Activated T-helper 1 cell treated with Interleukin-2 at 50 U/mL for 16 hours (primary cell): ENCODE measurements at places on chromosomes 3 and 15.

GRCh38 chr3:135047061-135047460 lies 252.0 kb downstream of the EPHB1 start:
- DNase-seq = no peak

DNA sequence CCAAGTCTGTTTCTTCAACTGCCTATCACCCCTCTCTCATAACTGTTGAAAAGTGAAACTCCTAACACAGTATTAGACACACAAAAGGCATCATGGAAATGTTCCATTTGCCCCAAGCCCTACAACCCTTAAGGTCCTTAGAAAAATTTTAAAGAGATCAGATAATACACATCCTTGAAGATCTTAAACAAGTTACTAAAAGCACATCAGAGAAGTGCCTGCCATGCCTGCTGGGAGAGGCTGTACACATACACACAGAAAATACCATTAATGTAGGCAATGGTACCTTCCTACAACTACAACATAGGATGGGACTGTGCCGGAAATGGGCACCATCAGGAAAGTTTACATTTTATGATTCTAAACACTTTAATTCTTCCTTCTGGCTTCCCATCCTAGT lies 3.3 kb downstream of the ADAM10 start:
- DNase-seq = no peak

DNA sequence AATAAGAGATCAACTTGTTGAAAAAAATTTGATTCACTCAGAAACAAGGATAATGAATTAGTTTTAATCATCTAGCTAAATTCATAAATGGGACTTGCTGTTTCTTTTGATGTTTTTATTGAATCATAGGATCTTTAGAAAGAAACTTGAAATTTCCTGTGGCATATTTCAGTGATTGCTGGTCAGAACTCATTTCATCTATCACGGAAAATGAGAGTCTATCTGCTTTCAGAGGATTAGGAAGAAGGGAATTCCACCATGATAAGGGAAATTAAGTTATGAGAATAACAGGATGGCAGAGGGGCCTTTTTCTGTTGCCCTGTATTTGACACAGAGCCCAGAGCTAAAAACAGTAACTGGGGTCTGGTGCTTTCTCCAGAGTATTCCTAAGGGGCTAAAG lies 44.9 kb upstream of the CCNL1 start:
- DNase-seq = no peak

GRCh38 chr3:136932523-136932922 lies 25.3 kb upstream of the IL20RB start:
- DNase-seq = no peak

DNA sequence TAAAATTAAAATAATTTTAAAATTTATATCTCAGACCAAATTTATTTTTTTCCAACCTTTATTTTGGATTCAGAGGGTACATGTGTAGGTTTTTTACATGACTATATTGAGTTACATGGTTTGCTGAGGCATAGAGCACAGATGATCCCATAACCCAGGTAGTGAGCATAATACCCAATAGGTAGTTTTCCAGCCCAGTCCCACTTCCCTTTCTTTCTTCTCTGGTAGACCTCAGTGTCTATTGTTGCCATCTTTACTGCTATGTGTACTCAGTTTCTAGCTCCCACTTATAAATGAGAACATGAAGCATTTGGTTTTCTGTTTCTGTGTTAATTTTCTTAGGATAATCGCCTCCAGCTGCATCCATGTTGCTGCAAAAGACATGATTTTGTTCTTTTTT lies 338.1 kb downstream of the EFHB start:
- DNase-seq = no peak

DNA sequence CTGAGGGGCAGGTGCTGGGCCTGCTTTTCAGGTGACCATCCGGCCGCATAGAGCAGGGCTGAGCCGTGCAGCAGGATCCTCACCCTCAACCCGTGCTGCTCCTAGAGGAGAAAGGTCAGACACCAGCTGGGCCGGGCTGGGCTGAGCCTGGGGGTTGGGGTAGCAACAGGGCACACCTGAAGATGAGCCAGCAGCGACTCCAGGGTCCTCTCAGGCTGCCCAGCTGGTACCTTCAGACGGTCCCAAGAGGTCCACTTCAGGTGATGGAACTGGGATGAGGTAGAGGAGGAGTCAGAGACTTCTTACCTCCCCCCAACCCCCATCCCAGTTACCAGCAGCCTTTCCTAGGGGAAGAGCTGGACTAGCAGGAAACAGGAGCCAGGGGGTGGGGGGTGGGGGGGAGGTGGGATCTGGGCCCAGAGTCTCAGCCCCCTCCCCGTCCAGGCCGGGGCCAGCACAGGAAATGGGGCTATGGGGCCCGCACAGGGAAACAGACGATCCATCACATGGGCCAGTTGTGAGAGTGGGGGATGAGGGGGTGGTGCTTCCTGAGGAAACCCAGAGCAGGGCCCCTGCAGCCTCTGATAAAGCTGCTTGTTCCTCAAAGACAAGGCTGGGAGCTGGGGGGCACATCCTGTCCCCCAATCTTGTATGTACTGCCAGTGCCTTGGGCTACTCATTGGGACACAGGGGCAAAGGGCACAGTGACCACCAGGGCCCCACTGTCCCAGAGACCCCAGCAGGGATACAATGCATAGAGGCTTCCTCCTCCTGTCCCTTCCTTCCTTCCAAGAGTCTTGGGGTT lies 3.0 kb downstream of the INKA1 start:
- DNase-seq = no peak

DNA sequence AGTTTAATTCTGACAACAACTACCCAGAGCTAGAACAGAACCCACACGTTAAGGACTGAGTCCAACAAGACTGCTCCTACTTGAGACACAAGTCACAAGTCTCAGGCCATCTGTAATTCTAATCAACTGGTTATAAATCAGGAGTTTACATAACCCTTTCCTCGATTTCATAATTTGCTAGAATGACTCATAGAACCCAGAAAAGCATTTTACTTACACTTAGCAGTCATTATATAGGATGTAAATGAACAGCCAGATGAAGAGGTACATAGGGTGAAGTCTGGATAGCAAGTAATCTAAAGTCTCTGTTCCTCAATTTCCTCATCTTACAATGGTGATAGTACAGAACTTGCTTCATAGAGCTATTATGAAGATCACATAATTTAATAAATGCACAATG lies 1018.2 kb downstream of the DIPK2A start:
- no peak for DNase-seq

DNA sequence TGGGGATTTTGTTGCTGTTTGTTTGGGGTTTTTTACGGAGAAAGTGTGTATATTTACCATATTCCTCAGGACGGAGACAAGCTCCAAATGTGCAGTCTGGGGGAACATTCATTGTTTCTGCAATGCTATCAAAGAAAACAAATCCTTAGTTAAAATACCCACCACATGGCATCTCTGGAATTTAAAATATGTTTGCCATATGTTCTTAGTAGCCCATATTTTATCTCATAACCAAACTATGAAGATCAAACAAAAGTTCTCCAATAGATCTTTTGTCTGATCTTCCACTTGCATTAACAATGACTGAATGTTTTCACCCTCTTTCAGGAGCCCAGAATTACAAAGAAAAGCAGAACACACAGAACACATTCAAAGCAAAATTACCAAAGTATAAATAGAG lies 35.3 kb downstream of the EFHB start:
- DNase-seq = no peak

GRCh38 chr15:55394694-55395093 lies 13.5 kb downstream of the CCPG1 start:
- DNase-seq = no peak

- DNase-seq = no peak
Measured at GRCh38 chr3:85304360-85304964, 345.7 kb downstream of the CADM2 start.

DNA sequence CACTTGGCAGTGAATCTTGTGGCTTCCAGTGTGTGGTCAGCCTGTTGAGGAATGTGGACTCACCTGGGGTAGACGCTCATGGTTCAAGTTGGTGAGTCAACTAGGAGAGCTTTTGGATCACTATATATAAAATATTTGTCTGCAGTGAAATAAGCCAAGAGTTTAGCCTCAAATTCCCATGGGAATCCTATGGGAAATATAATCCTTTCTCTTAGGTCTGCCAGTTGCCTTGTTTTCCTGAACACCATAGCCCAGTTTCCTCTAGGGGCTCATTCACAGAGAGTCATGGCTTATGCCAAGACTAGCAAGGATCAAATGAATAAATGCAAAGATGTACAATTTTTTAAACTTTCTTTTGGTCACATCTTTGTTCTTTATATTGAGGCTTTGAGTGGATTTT lies 100.1 kb upstream of the NPHP3 start:
- DNase-seq = no peak

DNA sequence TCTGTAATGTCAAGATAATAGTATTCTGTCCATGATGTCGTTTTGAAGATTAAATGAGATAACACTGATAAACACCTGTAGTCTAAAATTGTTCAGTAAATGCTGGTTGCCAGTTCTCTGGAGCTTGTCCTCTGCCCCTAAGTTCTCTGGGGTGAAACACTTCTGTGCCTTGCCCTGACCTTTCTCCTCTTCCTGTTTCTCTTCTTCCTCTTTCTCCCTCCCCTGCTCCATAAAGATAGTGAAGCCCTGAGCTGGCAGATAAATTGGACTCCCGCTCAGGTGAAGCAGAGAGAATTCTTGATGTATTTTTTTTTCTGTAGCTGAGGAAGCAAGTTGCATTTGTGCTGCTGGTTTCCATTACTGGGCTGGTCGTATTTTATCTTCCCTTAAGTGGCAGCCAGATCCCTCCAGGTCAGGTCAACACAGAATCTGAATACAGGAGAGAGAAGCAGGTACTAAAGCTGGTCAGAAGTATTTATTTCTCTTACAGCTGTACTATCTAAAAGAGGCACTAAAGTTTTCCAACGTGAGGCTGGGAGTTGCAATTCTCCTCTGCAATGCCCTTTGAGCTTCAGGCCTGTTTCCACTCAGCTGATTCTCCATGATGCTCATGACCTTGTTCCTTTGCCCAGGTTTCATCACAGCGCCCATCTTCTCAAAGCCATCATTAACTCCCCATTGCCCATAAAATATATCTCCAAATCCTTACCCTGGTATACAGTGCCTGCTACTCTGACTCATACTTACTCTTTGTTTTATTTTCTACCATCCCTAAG lies 319.3 kb upstream of the CFAP20DC start:
- DNase-seq = no peak

GRCh38 chr3:195148549-195148948 lies 122.4 kb downstream of the XXYLT1 start:
- no peak for DNase-seq

DNA sequence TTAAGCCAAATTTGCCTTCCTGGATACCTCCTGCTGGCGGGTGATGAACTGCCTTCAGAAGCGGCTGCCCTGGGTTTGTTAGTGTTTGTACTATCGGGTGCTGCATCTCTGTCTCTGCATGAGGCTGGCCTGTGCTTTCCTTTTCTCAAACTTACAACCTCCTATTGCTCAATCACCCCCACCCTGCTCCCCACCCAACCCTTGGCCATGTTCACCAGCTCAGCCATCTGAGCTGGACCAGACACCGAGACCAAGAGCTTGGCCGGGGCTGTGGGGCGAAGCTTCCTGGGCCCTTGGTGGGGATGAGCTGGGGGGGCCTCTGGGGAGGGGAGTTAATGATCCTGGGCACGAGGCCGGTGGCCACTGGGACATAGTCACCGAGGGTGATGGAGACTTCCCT lies 16.8 kb upstream of the FBLN2 start:
- no peak for DNase-seq

GRCh38 chr3:66162766-66163165 lies 58.0 kb upstream of the SLC25A26 start:
- no peak for DNase-seq

- DNase-seq = no peak
Measured at GRCh38 chr15:31228980-31229826, 97.4 kb upstream of the KLF13 start.

DNA sequence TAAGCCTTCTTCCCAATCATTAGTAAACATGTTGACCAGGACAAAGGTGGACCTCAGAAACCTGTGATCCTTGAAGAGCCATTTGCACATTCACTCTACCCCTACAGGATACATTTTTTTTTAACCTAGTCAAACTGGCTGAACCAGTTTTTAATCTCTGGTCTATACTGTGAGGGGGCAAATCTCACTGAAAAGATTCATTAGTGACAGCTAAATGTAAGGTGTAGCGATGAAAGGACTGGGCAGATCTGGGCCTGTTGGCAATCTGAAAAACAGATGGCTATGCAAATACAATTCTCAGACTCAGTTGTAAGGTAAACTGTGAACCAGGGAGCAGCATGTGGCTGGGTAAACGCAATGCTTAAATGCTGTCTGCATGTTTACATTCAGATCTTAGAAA lies 75.6 kb upstream of the SNTN start:
- DNase-seq = no peak

DNA sequence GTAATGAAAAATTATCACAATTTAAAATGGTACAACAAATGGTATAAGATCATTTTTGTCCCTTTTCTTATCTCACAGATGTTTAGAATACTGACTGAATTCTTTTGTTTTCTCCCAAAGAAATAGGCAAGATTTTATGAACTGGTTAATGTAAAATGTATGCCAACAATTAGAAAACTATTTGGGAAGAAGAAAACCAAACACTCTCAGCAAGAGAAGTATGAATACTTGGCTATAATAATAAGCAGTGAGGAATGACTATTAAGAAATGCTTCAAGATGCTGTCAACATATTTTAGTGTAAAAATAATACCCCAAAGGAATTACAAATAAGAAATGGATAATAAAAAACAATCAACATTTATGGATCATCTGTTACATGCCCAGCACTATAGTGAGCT lies 18.5 kb downstream of the SHQ1 start:
- no peak for DNase-seq

GRCh38 chr3:193943200-193943599 lies 192.7 kb upstream of the HES1 start:
- DNase-seq = no peak

GRCh38 chr3:62373215-62373614 lies at the start of gene FEZF2:
Gene FEZF2 (minus strand): TSS chr3:62373550. CDS start chr3:62372868, 682 bp downstream.
- DNase-seq = no peak

DNA sequence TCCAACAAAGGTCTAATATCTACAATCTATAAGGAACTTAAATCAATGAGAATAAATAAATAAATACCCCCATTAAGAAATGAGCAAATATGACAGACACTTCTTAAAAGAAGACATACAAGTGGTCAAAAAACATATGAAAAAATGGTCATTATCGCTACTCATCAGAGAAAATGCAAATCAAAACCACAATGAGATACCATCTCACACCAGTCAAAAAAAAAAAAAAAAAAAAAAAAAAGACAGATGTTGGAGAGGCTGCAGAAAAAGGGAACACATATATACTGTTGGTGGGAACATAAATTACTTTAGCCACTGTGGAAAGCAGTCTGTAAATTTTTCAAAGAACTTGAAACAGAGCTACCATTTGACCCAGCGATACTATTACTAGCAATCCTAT lies 31.6 kb upstream of the OR5H6 start:
- no peak for DNase-seq

GRCh38 chr3:84836961-84837360 lies 121.8 kb upstream of the CADM2 start:
- no peak for DNase-seq

- no peak for DNase-seq
Measured at GRCh38 chr3:155664925-155665695, 79.8 kb downstream of the PLCH1 start.

- DNase-seq = no peak
Measured at GRCh38 chr3:140308535-140308934, 369.3 kb upstream of the TRIM42 start.
